Natural killer cell (primary cell): ENCODE measurements at places on chromosomes 1 and 21.

DNA sequence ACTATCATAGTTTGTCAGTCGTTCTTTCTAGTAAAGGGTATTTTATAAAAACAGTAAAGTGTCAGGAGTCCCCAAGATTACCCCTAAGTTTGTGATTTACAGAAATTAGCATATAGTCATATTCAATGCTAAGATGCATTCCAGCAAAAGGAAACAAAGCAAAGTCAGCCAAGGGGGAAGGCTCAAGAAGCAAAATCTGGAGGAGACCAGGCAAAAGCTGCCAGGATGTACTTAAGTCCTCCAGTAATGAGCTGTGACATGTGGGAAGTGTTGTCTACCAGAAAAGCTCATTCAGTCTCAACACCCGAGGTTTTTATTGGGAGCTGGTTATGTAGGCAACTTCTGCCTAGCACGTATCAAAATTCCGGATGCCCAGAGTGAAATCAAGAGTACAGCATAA, 373.4 kb upstream of the TMPRSS15 start:
- no peaks in the 10 kb centered on the region for H3K36me3 ChIP-seq
- H3K27ac ChIP-seq = no peak overlapping the region
- H3K4me3 ChIP-seq = no peak overlapping the region
- no peaks in the 10 kb centered on the region for H3K27me3 ChIP-seq
- DNase-seq = no peak

DNA sequence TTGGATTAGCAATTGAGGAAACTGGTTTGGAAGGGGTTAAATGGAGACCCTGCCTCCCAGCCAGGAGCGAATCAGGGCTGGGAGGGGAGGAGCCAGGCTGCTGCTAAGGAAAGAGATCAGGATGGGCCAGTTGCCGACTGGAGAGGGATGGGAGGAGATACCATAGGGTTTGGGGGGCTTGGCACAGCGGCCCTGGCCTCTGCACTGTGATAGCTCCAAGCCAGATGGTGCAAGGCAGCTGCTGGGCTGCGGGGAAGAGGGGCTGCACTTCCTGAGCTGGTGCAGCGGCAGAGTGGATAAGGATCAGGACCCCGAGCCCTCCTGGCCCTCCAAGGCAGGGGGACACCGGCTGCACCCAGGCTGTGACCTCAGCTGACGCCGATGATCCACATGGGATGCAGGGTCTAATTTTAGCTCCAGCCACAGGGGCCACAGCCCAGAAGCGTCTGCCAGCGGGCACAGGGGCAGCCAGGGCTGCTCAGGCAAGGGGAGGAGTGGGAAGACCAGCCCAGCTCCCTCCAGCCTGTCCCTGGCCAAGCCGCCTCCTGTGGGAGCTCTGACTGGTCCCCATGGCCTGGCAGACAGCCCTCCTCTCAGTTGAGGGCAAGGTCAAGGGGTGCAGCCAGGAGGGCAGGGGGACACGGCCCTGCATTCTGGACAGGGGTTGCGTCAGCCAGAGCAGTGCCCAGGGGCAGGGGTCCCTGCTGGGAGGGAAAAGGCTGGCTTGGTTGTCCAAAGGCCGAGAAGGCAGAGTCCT, at the start of gene EXTL1:
Gene EXTL1, plus strand, starts transcription at position 129 of the 757 bp plus-strand sequence. CDS start 872 bp downstream, outside the sequence.
- no peaks in the 10 kb centered on the region for H3K36me3 ChIP-seq
- peaks cover 6% of the 10 kb centered on the region for H3K4me1 ChIP-seq
- DNase-seq = no peak

DNA sequence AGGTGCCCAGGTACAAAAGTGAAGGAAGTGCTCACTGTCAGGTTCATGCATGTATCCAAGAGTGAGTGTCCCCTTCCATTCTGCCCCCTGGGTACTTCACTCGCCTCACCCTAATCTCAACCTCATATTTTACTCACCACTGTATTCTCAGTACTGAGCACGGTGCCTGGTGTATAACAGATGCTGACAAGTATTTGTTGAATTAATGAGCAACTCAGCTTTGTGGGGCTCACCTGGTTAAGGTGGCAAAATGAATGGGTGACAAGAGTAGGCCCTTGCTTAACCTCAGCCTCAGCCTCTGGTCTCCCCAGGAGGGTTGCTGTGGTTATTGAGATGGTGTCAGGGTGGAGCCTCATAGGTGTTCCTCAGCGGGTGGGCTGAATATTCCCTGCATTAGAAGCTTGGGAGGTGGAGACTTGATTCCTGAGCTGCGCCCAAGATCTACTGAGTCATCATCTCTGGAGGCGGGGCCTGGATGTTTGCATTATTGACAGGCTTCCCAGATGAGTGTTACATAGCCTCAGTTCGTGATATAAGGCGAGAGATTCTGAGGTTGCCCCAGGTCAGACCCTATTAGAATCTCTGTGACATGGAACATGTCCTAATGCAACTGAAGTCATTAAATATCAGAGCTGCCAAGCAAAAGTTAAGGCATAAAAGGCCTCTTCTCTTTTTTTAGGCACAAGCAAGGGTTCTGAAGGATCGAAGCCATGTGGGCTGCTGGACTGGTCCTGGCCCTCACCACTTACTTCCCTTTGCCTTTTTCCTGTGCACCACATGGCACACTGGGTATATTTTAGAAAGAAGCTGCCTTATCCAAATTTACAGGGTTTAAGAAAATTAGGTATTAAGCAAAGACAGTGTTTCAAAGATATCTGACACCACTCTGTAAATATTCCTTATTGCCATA, 39.2 kb downstream of the SYT6 start:
- no peaks in the 10 kb centered on the region for H3K27me3 ChIP-seq
- H3K36me3 ChIP-seq = no peaks in the 10 kb centered on the region
- H3K4me1 ChIP-seq = peaks cover 22% of the 10 kb centered on the region
- no peak overlapping the region for H3K4me3 ChIP-seq

DNA sequence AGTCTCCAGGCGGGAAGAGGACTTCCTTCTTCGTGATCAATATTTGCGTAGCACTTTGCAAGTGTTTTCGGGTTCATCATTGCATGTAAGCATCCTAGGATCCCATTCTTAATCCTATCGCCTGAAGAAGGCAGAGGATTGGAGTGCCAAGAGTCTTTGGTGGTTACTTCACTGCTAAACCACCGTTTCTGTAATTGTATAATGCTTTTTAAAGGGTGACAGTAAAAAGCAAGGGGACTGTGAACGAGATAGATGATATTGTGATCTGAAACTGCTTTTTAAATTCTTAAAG, 345 bp upstream of the ALDH9A1 start:
- no peaks in the 10 kb centered on the region for H3K27me3 ChIP-seq
- no peak for DNase-seq
- H3K4me3 ChIP-seq = peak overlapping the region; percentile 70
- H3K36me3 ChIP-seq = no peaks in the 10 kb centered on the region

- no peak overlapping the region for H3K27ac ChIP-seq
- no peak overlapping the region for H3K4me3 ChIP-seq
- no peak for DNase-seq
- H3K27me3 ChIP-seq = no peaks in the 10 kb centered on the region
These were observed 107.2 kb downstream of the DNM3 start for GRCh38 chr1:171948511-171948910.

DNA sequence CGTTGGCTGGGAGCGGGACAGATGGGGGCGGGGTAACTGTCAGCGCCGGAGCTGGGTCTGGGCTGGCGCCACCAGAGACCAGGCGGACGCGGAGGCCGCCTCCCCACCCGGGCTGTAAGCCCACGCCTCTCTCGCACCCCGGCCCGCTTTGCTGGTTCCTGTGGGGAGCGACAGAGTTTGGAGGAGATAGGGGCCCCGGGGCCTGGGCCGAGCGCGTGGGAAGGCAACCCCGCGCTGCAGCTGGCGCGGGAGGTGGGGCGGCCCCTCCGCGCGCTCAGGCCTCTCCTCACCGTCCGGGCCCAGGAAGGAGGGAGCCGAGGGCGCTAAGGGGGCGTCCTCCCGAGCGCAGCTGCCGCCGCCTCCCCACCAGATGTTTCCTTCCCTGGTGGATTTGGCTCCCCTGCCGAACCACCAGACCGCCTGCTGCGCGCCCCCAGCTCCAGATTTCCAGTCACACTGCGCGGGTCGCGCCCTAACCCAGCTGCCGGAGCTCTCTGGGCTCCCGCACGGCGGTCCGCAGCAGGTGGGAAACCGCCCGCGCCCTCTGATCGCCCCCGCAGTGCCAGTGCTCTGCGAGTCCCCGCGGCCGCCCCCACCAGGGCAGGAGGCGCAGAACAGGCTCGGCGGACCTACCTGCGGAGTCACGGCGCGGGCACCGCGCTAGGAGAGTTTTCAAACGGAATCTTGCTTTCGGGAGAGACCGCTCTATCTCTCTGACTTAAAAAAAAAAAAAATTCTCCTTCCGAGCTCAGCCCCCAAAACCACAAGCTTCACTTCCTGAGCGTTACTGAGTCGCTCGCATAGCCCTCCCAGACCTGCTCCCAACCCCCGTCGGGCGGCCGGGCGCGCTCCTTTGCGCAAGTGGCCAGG, 1.1 kb downstream of the GFI1 start:
- no peaks in the 10 kb centered on the region for H3K27me3 ChIP-seq
- peak; percentile 88 for DNase-seq
- no peaks in the 10 kb centered on the region for H3K36me3 ChIP-seq
- peaks cover 39% of the 10 kb centered on the region for H3K4me1 ChIP-seq
- peak overlapping the region; percentile 65 for H3K4me3 ChIP-seq
